ENCODE measurements at places on chromosomes 7 and 10.

DNA sequence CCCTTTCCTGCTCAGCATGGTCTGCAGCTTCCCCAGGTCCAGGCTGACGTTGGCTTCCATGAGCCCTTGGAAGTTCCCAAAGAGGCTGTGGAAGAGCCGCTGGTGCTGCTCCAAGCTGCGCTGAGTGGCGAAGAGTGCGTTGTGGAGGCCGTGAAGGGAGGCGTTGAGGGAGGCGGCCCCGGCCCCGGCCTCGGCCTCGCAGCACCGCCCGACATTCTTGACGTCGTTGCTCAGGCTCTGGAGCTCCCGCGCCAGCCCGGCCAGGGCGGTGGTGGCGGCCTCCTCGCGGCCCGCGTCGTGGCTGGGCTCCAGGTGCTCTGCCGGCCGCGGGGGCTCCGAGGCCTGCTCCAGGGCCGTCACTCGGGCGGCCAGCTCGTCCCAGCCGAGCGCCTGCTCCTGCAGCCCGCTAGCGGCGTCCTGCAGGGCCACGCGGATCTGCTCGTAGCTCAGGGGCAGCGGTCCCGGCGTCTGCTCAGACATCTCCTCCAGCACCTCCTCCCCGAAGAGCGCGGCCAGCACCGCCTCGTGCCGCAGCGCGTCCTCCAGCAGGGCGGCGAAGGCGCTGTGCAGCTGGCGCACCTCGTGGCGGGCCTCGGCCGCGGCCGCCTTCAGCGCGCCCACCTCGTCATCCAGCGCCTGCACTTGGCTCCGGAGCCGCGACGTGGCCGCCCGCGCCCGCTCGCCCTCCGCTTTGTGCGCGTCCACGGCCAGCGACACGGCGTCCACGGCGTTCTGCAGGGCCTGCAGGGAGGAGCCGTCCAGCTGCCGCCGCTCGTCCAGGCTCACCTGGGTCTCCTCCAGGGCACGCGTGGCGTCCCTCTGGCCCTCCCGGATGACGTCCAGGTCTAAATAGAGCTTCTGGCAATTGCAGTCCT is 14.7 kb downstream of the MMRN2 start:
- DNase-seq, result no peak

DNA sequence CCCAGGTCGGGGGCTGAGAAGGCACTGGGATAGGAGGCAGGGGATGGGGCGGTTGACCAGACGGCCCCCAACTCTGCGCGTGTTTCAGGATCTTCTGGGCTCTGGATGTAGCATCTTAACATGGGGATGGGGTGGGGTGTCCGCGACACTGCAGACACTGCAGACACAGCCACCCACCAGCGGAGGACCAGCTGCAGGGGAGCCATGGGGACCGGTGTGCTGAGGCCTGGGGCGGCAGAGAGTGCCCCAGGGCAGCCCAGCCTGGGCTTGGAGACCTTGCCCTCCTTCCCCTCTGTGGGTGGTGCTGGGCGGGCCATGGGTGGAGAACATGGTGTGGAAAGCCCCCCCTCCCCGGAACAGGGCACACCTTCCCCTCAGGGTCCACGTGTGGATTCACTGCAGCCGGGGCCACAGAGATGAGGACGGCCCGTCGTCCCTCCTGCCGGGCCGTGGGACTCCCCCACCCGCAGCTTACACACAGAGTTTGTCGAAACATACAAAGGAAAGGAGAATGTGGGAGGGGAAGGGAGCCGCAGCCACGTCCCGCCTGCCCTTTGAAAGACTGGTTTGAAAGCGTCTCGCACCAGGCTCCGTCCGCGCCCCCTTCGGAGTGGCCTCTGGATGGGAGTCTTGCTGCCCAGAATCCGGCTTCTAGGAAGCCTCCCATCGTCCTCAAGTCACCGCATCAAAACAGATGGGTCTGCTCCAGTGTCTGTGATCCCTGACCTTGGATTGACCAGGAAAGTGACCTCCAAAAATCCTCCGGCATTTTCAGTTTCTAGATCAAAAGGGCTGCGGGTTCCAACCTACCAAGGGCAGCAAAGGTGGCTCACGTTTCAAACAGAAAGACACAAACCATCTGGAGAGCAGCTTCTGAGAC is 91.5 kb upstream of the TCERG1L start:
- DNase-seq, result peak; percentile 25

DNA sequence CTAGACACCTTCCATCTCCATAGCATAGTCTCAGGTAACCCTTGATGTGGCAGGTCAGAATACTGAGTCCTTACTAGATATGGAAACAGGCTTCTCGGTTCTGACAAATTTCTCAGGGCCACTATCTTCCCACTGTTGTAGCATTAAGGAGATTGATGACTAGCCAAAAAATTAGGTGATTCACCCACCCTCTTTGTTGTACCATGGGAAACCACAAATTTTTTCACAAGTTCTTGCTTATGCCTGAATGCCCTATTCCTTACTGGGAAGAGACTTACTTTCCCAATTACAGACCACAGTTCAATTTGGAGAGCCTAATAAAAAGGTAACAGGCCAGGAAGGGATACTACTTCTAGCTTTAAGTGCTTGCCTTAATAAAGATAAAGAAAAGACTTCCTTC is 948.8 kb downstream of the GRM8 start:
- no peak for DNase-seq

DNA sequence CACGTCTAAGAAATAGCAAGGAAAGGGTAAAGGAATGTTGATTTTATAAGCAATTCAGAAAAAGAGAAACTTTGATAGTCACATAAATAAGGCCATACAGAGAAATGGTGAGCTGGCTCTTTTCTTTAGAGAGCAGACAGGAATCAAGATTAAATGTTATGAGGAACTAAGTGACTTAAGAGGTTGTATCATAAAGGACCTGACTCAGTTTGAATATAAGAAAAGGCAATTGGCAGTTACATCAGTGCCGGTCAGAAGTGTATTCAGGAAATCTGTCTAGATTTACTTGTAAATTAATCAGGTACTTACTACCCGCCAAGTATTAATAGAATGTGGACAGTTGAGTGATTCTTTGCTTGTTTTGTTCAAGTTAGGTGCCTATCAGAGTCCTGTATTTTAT is 2.1 kb downstream of the MRPL32 start:
- DNase-seq, result no peak

- no peak for DNase-seq
Observed at GRCh38 chr10:113539789-113540188, 13.1 kb upstream of the HABP2 start.

- DNase-seq, result peak; percentile 70
Observed at GRCh38 chr10:122565766-122566206, 5.2 kb downstream of the DMBT1 start.
